ENCODE measurements at places on chromosomes 12 and 14. TPM values are rescaled to one million over a fixed set of nuclear protein-coding genes. Genes with fewer than 3 reads are reported as not detected.

WNT1 gene
- not detected for total RNA-seq

SYT1 gene
- total RNA-seq = 3.0 TPM

GLS2 gene
- total RNA-seq = under 0.01 TPM

NT5DC3 gene
- 23.1 TPM for total RNA-seq

ITGA5 gene
- total RNA-seq = 159 TPM

AP1G2 gene
- 2.9 TPM for total RNA-seq

Measured in IMR-90 (cell line).